ENCODE measurements at places on chromosomes 16 and 17. TPM values are rescaled to one million over a fixed set of nuclear protein-coding genes. Genes with fewer than 3 reads are reported as not detected.

GRCh38 chr17:19374136-19374535, 4.2 kb upstream of the MAPK7 start:
- no peak for DNase-seq

- no peak for DNase-seq
Observed at GRCh38 chr17:36566081-36566480, 21.4 kb downstream of the GGNBP2 start.

DNA sequence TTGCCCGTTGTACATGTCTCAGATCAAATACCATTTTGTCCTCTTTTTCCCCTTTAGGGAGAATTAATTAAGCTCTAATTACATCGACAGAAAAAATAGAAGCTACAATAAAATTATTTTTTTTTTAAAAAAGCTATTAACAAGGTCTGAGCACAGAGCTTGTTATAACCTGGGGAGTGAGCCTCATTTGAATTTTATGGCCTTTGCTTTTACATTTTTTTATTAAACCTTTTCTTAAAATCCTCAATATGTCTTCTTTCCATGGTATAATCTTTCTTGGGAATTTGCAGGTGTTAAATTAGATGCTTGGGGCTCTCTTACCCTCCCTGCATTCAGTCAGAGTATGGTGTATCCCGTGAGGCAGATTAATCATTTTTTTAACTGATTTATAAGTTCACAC, 212.5 kb upstream of the XYLT1 start:
- no peak for DNase-seq

GRCh38 chr16:85402910-85403692, 210.0 kb upstream of the GSE1 start:
- DNase-seq = no peak

DNA sequence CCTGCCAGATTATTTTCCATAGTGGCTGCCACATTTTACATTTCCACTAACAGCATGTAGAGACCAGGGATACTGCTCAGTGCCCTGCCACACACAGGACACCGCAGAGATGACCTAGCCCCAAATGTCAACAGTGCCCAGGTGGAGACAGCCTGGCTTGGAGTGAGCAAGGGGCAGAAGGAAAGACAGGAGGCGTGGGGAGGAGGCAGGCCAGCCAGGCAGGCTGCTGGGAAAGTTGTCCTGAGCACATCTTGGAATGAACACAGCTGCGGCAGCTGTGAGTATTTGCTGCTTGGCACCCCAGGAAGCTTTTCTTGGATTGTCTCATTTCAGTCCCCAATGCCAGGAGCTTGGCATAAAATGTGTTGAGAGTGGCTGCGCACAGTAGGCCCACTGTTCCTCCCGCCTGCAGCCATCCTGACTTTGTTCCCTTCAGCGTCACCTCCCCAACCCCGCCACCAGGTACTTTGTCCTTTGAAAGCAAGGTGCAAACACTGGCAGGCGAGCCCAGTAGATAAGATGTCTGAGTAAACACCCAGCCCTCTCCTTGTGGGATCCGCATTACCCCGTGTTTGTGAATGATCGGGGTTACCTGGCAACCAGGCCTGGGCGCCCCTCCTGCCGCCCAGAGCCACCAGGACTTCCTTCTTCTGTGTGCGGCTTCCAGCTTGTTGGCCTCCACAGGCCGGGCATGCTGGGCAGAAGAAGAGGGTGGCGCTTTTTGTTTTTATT, 114.0 kb downstream of the CMIP start:
- no peak for DNase-seq

- DNase-seq = no peak
Observed at GRCh38 chr17:61849674-61850073, 13.7 kb downstream of the BRIP1 start.

- peak; percentile 21 for DNase-seq
Observed at GRCh38 chr17:57403236-57403635, 146.9 kb downstream of the MSI2 start.

DNA sequence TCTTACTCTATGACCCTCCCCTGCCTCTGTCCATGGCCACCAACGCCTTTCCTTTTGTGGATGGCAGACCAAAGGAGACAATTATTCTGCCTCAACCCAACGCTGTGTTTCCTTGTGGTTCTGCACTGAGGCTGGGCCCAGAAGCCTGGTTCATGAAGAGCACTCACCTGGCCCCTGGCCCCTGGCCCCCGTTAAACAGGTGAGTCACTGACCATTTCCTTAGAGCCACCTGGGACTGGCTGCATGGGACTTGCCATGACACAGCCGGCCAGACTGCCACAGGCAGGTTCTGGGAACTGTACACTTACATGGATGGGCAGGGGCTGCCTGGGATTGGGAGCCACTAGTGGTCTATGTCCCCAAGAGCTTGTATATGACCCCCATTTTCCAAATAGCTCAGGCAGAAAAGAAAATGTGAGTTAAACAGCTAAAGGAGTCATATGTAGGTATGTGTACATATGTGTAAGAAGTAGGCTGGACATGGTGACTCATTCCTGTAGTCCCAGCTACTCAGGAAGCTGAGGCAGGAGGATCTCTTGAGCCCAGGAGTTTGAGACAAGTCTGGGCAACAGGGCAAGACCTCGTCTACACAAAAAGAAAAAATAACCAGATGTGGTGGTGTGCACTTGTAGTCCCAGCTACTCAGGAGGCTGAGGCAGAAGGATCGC, 181.9 kb upstream of the CACNG5 start:
- no peak for DNase-seq

DNA sequence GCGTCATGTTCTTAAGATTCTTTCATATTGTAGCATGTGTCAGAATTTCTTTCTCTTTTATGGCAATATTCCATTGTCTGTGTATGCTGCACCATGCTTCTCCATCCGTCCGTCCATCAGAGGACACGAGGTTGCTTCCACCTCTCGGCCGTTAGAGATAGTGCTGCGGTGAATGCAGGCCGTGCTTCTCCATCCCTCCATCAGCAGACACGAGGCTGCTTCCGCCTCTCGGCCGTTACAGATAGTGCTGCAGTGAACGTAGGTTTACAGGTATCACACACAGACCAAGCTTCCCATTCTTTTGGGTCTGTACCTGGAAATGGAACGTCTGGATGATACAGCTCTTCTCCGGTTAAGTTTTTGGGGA, 113.5 kb downstream of the CMIP start:
- no peak for DNase-seq

DNA sequence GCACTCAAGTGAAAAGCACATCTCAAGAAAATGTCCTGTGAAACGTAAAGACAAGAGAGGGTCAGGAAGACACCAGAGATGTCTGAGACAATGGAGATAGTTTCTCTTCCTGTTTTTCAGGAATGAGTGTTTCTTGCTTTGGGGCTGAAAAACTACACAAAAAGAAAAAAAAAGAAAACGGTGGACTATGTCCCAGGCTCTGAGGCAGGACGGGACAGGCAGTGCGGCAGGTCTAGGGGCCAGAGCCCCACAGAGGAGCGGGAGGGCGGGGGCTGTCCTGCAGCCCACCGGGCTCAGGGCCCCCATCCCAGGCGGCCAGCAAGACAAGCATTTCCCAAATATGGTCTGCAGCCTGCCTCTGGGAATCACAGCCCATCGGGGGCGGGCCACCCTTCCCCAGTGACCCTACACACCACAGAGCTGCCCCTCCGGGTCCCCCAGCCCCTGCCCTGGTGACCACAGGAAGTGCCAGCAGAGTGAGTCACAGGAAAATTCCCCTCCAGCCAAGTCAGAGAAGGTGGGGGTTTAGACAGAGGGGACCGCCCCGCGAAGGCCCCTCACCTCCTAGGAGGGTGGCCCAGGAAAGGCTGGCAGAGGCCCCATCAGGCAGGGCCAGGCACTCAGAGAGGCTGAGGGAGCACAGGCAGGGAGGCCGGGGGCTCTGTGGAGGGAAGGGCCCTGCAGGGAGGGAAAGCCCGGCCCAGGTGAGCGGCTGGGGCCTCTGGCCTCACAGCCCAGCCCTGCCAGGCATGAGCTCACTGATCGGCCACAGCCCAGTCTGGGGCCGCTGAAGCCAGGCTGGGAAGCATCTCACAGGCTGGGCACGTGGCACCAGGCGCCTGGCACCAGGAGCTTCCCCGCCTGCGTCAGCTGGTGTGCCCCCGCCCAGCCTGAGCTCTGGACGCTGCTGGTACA, 6.3 kb downstream of the BCAR1 start:
- DNase-seq = peak; percentile 84

DNA sequence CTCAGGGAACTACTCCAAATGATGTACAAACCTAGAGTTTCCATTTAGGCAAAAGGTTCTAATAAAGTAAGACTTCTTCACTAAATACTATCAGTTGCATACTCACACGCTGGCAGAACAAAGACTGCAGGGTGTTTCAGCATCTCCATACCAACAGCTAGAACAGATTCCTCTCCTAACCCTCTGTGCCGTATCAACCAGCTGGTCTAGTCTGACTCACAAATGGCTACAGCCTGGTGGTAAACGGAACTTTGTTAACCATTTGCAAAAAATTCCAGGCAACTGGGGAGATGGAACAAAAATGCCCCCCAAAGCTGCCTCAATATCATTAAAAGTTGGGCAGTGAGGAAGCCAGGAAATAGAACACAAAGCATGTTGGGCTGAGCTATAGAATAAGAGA, 217.1 kb downstream of the GRIN2A start:
- no peak for DNase-seq

DNA sequence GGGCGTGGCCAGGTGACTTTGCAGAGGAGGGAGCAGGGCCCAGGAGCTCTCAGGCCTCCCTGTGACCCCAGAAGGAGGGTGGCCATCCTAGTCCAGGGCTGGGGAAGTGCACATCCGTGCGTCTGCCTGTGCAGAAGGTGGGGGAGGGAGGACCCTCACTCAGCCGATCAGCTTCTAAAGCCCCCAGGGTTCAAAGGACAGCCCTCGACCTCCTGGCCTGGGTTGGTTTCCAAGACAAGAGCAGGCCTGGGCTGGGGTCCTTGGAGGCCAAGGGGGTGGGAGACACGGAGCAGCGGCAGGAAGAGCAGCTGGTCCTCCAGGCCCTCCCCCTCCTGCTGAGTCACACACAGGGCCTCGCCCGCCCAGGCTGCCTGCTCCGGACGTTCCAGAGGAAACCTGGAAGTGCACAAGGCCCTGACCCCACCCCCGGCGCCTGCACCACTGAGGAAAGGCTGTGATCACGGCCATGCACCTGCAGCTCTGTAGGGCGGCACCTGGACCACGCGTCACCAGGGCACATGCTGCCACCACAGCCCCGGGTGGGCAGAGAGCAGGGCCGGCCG, 67.1 kb upstream of the ZNF469 start:
- DNase-seq = no peak

- DNase-seq = no peak
Observed at GRCh38 chr16:922051-922450, 48.7 kb downstream of the LMF1 start.

DNA sequence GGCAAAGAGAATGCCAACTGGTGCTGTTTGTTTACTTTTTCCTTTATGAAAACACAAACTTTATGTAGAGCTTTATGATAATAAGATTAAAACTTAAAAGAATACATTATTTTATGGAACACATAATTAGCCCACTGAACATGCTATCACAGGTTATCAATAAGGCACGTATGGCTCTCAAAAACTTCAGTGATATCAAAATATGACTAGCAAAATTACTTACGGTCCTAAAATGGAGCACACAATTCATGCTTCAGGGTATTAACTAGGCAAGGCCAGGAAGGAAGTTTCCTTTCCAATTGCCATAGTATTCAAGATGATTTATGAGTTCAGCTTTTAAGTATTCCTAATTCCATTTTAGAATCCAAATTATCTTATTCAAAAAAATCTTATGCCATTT, 3.6 kb downstream of the RNF43 start:
- DNase-seq = no peak

GRCh38 chr16:50697881-50698767, 4.7 kb downstream of the NOD2 start:
- peak; percentile 49 for DNase-seq

DNA sequence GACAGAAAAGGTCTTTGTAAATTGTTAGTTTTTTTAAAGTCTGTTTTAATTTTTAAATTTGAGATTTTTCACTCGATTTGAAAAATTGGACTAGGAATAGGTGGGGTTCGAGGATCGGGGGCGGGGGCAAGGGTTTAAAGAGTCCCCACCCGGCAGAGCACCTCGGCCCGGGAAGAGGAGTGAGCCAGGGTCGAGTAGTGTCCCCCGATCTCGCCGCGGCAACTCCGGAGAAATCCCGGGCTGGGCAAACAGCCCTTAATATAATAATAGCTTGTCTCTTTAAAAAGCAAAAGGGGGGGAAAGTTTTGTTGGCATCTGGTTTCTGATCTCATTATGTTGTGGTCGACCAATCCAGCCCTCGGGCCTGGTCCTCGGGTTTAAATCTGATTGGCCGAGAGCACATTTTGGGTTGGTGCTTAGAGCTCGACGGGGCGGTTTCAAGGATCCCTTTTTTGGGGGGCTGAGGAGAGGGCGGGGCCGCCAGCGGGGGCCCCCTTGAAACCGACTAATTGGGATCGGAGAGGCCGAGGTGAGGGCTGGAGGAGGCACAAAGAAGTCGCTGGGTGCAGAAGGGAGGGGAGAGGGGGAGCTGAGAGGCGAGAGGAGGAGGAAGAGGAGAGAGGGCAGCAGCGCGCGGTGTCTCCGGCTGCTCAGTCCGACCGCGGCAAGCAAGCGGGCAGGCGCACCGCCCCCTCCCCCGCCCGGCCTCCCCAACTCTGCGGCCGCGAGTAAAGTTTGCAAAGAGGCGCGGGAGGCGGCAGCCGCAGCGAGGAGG, at the start of gene FZD2:
FZD2 (plus strand) TSS at position 653 of the 775 bp plus-strand sequence. CDS start 205 bp downstream, outside the sequence.
- DNase-seq = peak; percentile 83

DNA sequence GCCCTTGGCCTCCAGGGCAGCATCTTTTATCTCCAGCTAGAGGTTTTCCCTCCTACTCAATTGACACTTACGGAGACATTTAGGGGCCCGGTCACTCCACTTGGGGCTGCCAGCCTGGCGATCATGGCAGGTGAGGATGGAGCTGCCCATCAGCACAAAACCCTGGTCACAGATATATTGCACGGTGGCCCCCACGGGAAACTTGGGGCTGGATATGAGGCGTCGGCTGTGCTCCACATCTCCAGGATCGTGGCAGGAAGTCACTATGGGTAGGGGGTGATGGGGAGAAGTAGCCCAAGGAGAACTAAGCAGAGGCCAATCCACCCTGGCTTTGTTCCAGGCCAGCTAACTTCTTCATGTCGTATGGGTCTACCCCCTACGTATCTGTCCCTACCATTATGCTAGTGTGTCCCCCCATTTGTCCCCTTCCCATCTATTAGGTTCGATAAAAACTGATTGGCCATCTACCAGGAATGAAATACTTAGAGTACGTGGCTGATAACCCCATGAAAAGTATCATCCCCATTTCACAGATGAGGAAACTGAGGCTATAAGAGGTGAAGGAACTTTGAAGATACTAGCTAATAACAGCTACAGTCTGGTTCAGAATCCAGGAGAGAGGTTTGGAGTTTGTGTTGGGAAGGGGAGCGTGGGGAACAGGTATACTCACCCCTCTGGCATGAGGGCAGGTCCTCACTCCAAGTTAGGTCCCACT, 6.1 kb upstream of the PHF12 start:
- no peak for DNase-seq

GRCh38 chr17:65022751-65023700, 33.5 kb downstream of the GNA13 start:
- DNase-seq = no peak

- no peak for DNase-seq
Observed at GRCh38 chr17:48809182-48809581, 7.8 kb downstream of the TTLL6 start.

- DNase-seq = no peak
Observed at GRCh38 chr17:57565176-57565575, 179.9 kb downstream of the CCDC182 start.

GRCh38 chr16:85211271-85211801, 99.1 kb upstream of the CIBAR2 start:
- no peak for DNase-seq

The TRIM37 gene
- total RNA-seq = 134 TPM

The IL17C gene
- not detected for total RNA-seq

The RBFOX1 gene
- 79.5 TPM for total RNA-seq

The METTL26 gene
- total RNA-seq = 31.8 TPM

The EPN3 gene
- 0.41 TPM for total RNA-seq

The STAT5A gene
- 1.6 TPM for total RNA-seq

The MYH3 gene
- total RNA-seq = 0.41 TPM

The EME1 gene
- 1.2 TPM for total RNA-seq
